Endothelial cell of umbilical vein (primary cell): ENCODE measurements at places on chromosomes 1 and 21. TPM values are rescaled to one million over a fixed set of nuclear protein-coding genes. Genes with fewer than 3 reads are reported as not detected.

DNA sequence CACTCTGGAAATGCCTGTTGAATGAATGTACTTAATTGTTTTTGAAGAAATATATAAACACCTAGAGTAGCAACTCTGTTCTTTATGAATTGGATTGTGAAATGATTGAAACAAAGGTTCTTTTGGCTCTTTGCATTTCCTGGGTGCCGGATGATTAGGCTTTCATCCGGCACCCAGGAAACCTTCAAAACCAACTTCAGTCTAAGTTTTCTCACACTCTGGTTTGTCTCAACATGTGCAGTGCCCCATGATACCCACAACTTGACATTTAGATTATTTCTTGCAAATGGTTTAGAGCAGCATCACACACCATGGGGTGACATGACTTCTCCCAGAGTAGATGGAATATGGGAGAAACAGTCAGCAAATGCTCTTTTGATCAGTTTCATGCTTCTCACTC is 354.9 kb downstream of the BARHL2 start:
- no peak for DNase-seq

GRCh38 chr1:3038571-3039181 is 17.4 kb downstream of the ACTRT2 start:
- no peak for DNase-seq

DNA sequence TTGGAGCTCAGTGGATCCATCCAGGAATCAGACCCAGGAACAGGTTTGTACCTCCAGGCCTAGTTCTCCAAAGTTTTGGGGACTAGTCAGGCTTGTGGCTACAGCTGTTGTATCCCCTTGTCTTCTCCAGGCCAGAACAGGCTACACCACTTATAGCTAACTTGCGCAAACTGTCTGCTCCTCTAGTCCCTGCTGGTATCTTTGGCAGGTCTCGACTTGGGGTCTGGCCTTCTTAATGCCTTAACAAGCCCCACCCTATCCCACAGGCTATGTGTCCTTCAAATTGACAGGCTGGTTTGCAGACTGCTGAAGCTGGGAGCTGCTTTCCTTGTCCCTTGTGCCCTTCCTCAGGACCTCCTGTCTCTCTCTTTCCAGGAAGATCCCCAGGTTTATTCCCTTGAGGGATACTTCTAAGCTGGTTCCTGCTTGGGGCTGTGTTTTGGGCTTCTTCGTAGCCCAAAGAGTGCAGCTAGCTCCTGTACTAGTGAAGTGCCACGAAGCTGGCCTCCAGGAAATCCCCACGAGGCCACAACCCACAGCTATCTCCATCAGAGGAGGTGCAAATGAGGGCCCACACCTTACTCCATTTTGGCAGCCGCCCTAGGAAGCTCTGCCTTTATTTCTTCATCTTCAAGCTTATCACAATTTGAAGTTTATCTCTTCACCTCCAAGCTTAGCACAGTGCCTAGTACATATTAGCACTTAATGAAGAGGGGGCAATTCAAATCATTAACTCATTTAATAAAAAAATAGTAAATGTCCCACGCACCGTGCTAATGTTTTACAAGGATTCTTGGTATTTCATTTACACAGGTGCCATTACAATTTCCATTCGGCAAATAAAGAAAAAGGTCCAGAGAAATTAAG is 683 bp upstream of the DMAP1 start:
- DNase-seq, result no peak

DNA sequence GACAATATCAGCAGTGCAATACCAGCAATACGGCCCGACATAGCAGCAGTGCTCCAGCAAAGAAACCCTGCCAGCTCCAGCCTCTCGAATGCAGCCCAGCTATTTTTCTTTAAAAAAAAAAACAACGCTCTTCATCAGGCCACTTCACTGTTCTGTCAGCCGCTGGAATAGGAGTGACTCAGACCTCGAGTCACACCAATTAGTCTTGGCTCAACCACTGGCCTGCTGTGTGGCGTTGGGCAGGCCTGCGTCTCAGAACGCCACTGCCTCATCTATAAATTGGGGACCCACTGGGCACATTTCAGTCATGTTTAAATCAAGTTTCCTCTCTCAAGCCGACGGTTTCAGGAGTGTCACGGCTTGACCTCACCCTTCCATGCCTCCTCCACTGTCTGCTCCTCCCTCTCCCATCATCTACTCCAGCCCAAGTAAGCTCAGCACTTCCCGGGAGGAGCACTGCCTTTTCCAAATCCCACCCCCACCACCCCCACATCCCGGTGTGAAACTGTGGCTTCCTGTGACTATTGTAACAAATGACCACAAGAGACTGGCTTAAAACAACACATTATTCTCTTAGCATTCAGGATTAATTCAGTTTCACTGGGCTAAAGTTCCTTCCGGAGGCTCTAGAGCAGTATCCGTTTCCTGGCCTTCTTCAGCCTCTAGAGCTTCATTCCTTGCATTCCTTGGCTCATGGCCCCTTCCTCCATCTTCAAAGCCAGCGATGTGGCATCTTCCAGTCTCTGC is 71.9 kb upstream of the EFHD2 start:
- DNase-seq, result peak; percentile 83

The FMN2 gene
- total RNA-seq, result not detected in 2 replicates

DNA sequence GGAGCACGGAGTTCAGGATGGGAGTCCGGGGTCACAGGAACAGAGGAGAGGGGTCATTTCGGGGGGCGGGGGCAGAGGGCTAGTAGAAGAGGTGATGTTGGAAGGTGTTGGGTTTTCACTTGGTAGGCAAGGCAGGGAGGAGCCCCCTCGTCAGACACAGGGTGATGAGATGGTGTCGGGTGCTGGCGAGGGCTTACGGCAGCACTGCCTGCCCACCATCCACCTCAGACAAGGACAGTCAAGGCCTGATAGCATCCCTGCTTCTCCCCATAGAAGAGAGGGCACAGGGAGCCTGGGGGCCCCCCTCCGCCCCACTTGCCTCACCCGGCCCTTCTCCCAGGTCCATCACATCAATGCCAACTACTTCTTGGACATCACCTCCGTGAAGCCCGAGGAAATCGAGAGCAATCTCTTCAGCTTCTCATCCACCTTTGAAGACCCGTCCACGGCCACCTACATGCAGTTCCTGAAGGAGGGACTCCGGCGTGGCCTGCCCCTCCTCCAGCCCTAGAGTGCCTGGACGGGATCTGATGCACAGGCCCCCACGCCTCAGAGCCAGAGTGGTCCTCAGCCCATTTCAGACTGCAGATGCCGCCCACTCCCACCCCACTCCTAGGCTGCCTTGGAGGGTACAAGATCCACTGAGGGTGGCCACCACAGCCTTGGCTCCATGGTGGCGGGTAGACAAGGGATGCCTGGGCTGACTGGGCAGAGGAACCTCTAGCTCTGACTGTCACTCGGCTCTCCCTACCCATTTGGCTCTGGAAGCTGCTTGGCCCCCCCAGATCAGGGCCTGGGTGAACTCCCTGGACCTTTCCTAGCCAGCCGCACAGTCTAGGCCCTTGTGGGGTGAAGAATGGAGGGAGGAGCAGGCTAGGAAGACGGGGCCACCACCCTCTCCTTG is 4.3 kb upstream of the MTFR1L start:
- DNase-seq, result no peak

GRCh38 chr1:167342846-167343245 is 122.2 kb downstream of the POU2F1 start:
- no peak for DNase-seq

DNA sequence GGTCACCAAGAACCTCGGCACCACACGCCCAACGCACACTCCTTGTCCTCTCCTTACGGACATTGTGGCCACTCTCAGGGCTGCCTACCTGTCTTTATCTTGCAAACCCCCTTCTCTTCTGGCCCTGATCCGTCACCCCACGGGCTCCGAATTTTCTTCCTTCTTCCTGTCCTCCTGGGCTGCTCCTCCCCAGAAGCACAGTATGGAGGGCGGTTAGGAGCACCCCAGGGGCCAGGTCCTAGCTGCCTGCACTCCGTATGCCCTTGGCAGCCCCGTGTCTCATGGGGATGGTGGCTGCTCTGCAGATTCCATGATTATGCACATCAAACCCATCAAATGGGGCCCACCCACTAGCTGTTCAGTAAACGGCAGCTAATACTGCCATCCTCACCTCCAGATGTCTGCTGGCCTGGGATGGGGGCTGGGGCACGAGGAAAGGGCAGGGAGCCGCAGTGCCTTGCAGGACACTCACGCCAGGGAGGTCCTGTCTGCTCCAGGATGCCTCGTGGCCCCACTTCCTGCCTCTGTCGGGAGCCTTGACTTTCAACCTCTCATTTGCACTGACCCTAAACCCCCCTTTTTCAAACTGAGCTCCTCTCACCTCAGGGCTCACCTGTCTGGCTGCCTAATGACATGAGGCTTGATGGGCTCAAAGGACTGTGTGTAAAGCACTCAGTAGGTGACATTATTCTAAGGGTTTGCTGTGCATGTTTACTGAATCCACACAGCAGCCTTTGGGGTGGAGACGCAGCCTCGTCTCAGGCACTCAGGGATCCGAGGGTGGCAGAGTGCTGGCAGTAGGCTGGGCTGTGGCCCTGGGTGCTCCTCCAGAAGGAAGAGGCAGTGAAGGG is 4.4 kb downstream of the TTC34 start:
- DNase-seq, result no peak

DNA sequence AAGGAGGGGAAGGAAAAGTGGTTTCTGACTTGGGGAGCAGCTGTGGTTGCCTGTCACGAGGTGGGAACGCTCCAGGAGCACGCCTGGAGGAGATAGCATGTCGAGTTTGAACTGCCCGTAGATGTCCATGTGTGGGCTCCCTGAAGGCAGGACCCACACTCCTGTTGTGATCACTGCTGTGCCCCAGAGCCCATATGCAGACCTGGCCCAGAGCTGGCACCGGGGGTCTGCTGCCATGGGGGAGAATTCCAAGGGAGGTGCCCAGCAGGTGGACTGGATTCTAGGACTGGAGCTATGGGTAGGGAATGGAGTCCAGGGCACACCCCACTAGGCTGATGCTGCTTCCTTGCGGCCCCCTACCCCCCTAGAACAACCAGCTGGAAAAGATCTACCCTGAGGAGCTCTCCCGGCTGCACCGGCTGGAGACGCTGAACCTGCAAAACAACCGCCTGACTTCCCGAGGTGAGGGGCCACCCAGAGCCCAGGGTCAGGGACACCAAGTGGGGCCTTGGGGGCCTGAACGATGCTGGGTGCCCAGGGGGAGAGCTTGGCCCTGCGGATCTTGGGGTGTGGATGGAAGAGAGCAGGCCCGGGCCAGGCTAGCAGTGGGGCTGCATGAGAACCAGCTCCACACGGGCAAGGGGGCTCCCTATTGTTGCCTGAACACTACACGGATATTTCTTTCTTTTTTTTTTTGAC is 9.3 kb downstream of the PODN start:
- no peak for DNase-seq

DNA sequence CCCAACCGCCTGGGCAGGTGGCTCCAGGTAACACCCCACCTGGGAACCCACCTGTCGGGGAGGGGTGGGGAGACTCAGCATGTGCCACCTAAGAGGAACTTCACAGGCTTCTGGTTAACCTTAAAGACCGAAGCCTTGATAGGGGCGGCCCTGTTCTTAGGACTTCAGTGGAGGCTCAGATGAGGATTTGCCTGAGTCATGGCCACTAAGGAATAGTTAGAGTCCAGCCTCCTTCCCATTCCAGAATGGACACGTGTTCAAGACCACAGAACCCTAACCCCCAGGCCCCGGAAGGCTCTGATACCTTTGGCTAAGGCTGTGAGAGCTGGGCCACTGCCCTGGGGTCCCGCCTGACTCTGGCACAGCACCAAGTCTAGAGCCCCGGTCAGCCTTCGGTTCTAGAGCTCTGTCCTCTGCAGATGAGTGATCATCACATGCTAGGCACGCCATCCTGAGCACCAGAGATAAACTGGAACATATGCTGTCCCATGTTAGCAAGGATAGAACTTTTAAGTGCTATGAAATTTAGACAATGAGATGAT is 20.3 kb downstream of the PADI6 start:
- no peak for DNase-seq

The GON4L gene
- 58.7 and 60.4 TPM in 2 replicates for total RNA-seq

GRCh38 chr1:197553281-197553680 is 222.0 kb downstream of the DENND1B start:
- no peak for DNase-seq

DNA sequence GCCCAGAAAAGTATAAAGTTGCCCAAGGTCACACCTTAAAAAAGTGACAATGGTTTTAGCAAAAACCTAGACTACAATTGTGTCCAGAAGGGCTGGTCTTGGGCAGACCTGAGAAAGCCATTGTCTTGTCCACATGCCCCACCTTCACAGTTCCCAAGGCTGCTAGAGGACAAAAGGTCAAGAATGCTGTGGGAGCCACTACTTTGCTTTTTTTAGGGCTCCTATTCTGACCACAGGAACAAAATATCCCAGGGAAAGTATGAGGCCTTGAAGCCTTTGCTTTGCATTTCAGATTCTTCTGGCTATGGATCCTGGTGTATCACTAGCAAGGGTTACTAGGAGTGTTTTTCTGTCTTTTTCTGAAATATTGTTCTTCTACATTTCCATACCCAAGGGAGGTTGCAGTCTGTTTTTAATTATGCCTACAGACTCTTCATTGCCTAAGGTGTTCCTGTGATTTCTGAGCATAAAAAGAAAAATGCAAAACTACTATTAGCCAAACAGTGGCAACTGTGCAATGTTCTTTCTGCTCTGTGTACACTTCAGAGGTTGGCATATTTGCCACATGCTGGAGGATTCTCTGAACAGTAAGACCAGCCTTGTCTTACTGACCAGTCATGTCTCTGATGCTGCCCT is 10.7 kb downstream of the C1orf162 start:
- DNase-seq, result no peak

GRCh38 chr1:100107696-100108095 is 25.0 kb downstream of the SASS6 start:
- no peak for DNase-seq

DNA sequence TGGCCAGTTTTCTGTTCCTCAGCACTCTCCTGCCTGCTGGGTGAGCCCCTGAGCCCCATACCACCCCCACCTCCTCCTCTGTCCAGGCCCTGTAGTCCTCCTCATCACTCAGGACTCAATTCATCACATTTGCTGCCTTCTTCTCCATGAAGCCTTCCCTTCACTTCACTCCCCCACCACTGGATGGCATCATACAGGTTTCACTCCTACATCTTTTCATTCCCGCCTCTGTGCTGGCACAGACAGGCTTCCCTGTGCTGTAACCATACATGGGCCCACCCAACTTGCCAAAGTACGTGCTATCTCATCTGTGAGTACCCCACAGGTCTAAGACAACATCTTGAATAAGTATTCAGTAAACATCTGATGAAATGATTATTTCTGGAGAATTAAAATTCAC is 56.9 kb downstream of the SLC45A1 start:
- peak; percentile 55 for DNase-seq

DNA sequence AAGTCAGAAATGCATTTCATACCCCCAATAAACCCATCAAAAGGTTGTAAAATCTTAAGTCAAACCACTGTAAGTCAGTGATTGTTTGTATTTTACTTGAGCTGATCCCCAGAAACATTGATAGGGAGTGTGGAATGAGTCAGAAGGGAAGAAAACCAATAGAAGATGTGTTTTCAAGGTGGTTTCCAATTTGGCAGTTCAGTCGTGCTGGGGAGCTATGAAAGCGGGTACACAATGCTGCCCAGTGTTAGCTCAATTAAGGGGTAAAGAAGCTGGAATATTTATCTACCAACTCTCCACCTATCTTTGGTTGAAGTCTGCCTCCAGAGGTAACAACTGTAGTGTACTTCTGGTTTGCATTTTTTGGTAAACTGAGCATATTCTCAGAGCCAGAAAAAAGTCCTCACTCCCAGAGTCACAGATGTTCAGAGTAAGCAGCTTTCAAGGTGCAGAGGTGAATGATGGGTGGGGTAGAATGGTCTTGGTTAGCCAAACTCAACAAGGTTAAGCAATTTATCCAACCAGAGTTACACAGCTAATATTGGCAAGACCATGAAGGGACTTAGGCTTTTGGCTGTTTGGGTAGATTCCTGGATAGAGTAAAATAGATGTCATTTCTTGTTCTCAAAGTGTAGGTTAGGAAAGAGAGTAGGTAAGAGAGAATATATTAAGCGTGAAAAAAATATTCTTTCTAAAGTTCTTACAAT is 202.9 kb upstream of the ADGRL2 start:
- DNase-seq, result no peak

The LCE3E gene
- not detected in 2 replicates for total RNA-seq
